ENCODE measurements at places on chromosomes 2 and 18. TPM values are rescaled to one million over a fixed set of nuclear protein-coding genes. Genes with fewer than 3 reads are reported as not detected.

GRCh38 chr2:78721355-78722033, 304.0 kb upstream of the REG3G start:
- H3K27me3 ChIP-seq = no peaks in the 10 kb centered on the region
- no peak for DNase-seq
- no peaks in the 10 kb centered on the region for H3K4me1 ChIP-seq
- no peaks in the 10 kb centered on the region for H3K36me3 ChIP-seq

GRCh38 chr18:49464718-49465598, 4.5 kb upstream of the DYM start:
- H3K27ac ChIP-seq = no peak overlapping the region
- no peaks in the 10 kb centered on the region for H3K27me3 ChIP-seq
- DNase-seq = no peak
- no peak overlapping the region for H3K4me3 ChIP-seq
- H3K4me1 ChIP-seq = no peaks in the 10 kb centered on the region

GRCh38 chr2:231573698-231574421, 18.8 kb upstream of the TEX44 start:
- no peak overlapping the region for H3K4me3 ChIP-seq
- H3K27ac ChIP-seq = no peak overlapping the region
- no peaks in the 10 kb centered on the region for H3K4me1 ChIP-seq
- H3K27me3 ChIP-seq = no peaks in the 10 kb centered on the region

GRCh38 chr2:214014551-214015220, 396.2 kb upstream of the VWC2L start:
- no peaks in the 10 kb centered on the region for H3K4me1 ChIP-seq
- no peak overlapping the region for H3K4me3 ChIP-seq
- no peaks in the 10 kb centered on the region for H3K36me3 ChIP-seq
- DNase-seq = no peak
- no peaks in the 10 kb centered on the region for H3K27me3 ChIP-seq
- no peak overlapping the region for H3K27ac ChIP-seq

- H3K4me1 ChIP-seq = peaks cover 12% of the 10 kb centered on the region
- DNase-seq = no peak
- H3K36me3 ChIP-seq = no peaks in the 10 kb centered on the region
- H3K4me3 ChIP-seq = no peak overlapping the region
- H3K27me3 ChIP-seq = no peaks in the 10 kb centered on the region
Measured at GRCh38 chr2:109168086-109168485, 39.1 kb downstream of the SH3RF3 start.

The CWC22 gene
- total RNA-seq = 22.0 TPM

The RAB3GAP1 gene
- total RNA-seq = 86.1 TPM

The ARHGEF4 gene
- total RNA-seq = 6.9 TPM

The MYL12A gene
- total RNA-seq = 414 TPM
